Stimulated activated CD4-positive, alpha-beta T cell treated with anti-CD3 and anti-CD28 coated beads, Interleukin-1b, Interleukin-23, amount 100 ng/mL, for 1 hour (primary cell): ENCODE measurements at places on chromosomes 13 and 19.

DNA sequence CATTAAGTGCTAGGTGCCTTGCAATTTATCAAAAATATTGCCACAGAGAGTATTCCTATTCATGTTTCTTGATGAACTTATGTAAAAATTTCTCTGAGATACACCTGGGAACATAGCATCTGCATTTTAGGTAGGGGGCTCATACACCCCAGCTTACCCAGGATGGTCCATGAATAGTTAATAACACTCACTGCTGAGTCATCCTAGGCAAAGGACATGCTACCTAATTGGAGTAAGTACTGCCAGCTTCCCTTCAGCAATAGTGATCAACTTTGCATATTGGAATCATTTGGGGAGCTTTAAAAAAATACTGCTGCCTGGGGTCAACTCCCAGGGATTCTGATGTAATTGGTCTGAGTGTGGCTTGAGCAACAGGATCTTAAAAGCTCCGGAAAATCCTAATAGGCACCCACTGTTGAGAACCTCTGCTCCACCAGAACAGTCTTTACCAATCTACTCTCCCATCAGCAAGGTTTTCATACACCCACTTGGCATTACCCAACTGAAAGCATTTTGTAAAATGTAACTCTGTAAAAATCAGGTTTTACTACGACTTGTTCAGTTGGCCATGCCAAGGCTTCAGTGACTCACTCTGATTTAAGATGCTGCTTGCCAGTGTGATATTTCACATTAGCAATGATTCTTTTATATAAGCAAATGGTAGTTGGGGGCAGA is 67.2 kb upstream of the FNDC3A start:
- DNase-seq = no peak

DNA sequence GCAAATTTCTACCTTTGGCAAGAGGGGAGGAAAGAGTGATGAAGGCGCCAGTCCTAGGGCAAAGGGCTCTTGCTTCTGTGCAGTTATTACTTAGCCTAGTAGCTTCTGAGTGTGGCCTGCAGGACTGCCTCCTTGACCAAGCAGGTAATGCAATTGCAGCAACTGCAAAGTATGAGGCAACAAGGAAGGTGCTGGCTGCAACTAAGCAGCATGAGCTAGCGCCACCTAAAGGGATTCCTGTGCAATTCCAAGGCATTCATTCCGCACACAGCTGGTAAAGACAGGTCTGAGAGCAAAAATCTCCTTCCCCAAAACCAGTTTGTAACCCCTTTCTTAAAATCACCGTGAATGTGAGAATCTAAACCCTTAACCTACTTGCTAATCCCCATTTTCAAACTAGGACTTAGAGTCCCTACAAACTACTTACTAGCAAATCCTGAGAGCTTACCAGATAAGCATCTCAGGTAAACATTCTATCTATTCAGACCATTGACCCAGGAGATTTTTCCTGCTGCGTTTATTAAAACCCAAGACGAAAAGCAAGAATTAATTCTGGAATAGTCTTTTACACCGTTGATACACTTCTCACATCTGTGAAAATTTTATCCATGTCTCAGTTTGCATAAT is 62.9 kb downstream of the DCT start:
- no peak for DNase-seq

DNA sequence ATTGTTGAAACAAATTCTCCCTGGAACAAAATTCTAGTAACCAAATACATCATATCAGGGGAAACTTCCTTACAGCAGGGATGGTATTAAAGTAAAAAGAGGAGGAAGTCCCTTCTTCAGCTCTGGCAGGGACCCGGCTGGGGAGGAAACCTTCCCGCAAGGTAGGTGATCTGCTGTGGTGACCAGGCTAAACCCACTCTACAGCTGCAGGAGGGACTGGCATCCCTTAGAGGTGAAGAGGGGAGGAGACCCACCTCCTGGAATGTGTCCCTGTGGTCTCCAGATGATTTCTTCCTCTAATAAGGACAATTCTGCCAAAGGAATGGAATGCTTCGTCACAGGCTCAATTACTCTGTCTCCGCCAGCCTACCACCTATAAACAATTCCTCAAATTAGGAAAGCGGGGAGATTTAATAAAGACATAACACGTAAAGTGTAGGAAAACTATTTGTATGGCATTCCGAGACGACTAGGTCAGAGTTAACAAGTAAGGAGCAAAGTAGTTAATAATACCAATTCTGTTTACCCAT is 637 bp upstream of the PDS5B start:
- DNase-seq = no peak

DNA sequence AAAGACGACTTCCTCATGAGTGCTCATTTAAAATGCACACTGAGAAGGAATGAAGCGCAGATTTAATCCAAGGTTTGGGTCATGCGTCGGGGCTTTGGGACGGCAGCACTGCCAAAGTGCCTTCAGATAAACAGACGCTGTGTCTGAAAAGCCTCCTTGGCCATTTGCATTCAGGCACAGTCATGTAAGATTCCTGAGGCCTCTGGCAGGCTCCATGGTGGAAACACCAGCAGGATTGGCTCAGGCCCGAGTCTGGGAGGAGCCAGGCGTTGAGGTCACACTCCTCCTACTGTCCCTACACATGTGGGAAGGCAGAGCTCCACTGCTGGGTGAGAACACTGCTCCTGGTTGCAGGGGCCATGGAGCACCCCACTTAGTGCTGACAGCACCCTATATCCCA is 113.3 kb upstream of the KL start:
- no peak for DNase-seq

- DNase-seq = peak; percentile 4
Measured at GRCh38 chr19:15869109-15869555, 28.7 kb downstream of the CYP4F2 start.

GRCh38 chr19:3387645-3388589 is 21.5 kb downstream of the NFIC start:
- no peak for DNase-seq

DNA sequence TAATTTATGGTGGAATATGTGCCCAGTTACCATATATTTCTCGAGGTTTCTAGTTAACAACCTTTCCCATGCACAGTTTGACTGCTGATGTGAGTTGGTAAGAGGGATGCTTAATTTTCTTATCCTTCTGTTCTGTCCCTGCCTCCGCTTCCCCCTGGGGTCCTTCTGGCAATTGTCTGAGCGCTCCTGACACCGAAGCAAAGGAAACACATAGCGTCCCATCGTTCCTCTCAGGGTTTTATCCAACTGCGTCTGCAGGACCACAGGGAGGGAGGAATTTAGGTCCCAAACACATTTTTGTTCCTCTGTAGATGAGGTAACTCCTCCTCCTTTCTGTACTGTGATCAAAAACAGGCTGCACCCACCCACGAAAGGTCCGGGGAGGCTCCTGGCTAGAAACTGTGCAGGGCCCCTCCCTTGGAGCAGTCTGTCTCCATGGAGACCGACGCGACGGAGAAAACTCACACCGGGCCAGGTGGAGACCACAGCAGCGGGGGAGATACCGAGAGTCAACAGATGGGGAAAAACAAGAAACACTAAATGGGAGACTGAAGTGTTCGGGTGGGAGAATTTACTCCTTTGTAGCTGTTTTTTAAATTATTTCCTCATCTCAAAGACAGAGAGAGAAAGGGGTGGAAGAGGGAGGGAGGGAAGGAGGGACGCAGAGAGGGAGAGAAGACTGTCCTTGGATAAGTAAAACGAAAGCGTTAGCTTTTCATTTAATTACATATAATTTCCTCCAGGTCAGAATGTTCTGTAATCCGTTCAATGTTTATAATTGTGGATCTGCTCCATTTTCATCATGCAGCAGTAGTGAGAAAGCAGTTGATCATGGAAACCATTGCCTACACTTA is 191.8 kb upstream of the NBEA start:
- DNase-seq = no peak
